ENCODE measurements at places on chromosomes 2 and 18.

DNA sequence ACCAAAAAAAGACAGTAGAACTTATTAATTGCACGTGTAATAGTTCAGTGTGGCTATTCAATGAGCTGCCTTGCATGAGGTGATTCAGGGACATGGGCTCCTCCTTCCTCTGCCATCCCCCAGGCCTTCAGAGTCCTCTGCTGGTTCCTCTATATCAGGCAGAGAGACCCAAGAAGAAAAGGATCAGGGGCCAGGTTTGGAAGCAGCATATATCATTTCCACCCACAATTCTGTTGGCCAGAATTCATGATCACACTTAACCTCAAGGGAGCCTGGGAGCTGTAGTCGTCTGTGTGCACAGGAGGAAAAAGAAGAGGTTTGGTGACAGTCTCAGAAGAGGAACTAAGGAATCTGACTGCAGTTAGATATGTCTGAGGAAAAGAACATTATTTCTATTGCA, 114.0 kb upstream of the GLS start:
- no peak for DNase-seq

DNA sequence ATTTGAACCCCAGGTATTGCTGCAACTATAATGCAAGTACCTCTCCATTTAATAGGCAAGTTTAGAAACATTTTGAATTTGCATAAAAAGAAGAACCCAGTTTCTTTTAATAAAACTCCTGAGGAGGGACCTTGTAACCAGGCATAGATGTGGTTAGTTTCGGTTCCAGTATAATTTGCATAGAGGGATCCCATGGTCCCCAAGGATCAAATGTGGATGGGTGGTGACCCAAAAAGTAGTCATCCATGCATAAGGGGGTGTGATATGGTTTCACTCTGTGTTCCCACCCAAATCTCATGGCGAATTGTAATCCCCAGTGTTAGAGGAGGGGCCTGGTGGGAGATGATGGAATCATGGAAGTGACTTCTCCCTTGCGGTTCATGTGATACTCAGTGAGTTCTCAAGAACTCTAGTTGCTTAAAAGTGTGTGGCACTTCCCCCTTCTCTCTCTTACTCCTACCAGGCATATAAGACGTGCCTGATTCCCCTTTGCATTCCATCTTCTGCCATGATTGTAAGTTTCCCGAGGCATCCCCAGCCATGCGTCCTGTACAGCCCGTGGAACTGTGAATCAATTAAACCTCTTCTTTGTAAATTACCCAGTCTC, 40.2 kb upstream of the SKA1 start:
- DNase-seq = no peak

DNA sequence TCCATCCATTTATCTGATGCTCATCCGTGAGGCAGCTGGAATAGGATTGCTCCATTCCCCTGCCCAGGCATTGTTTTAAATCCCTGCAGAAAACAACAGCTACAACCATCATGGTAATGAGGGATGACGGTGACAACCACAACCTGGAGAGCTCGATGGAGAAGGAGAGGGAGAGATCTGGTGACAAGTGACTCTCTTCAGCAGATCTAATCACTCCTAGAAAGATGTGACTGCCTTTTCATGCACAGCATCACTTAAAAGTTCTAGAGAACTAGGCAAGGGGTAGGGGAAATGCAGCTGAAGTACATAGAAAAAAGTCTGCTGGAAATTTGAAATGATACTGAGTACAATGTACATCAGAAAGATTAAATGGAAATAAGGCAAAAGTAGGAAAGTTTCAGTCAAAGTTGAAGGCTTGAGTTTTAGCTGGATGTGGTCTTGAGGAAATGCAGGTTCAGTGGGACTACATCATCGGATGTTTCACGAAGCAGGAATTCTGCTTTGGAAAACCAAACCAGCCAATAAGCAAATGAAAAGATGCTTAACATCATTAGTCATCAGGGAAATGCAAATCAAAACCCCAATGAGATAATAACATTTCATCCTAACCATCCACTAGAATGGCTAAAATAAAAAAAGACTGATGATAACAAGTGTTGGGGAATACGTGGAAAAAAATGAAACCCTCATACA, 6.8 kb upstream of the ARHGAP25 start:
- DNase-seq = no peak

GRCh38 chr18:44411976-44412375, 268.7 kb upstream of the SETBP1 start:
- DNase-seq = no peak

DNA sequence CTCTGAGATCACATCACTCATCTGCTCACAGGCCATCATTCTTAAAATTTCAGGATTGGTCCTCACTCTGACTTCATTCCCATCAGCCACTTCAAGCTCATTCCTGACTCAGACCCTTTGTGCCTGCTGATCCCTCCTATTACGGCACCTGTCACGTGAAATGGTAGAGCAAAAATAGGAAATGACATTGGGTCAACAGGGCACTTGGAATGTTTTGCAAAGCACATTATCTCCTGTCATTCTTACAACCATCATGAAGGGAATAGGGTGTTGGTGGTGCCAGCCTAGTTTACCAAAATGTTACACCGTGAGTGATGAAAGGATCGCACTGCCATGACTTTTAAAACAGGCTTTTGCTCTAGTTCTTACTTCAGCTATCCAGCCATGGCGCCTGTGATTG, 61.1 kb downstream of the EIF5B start:
- DNase-seq = no peak

DNA sequence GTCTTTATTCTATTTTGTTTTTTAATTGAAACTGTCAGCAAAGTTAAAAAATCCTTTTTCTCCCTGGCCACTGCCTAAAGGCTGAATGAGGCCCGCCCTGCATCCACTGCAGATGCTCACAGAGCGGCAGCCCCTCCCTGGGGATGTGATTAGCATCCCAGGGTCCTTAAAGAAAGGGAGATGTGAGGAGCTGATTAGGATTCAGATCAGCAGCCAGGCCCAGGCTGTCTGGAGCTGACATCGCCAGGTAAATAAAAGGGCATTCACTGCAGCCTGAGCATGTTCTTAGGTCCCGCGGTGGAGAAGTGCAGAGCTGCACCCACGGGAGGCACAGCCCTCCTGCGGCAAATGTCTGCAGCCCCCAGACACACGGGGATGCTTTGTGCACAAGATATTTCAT, 83.8 kb downstream of the LONRF2 start:
- no peak for DNase-seq

GRCh38 chr18:59517446-59518165, 158.5 kb upstream of the LMAN1 start:
- DNase-seq = no peak

GRCh38 chr2:19198381-19198780, 160.0 kb downstream of the OSR1 start:
- DNase-seq = no peak

- no peak for DNase-seq
Observed at GRCh38 chr18:45631077-45631476, 15.8 kb downstream of the SLC14A2 start.

GRCh38 chr2:43749583-43749982, 24.3 kb upstream of the DYNC2LI1 start:
- no peak for DNase-seq

- DNase-seq = no peak
Observed at GRCh38 chr2:180021850-180022249, 14.8 kb upstream of the CWC22 start.

GRCh38 chr18:39057423-39058064, 1491.9 kb upstream of the CELF4 start:
- no peak for DNase-seq

Measured in stimulated activated CD4-positive, alpha-beta T cell treated with anti-CD3 and anti-CD28 coated beads, Interleukin-4, amount 100 ng/mL, for 1 hour (primary cell).